Right renal pelvis (tissue), 4 donors: ENCODE measurements at places on chromosomes 13 and 19. TPM values are rescaled to one million over a fixed set of nuclear protein-coding genes. Genes with fewer than 3 reads are reported as not detected.

Gene ZNF763
- polyA plus RNA-seq: 8.0 TPM

Gene TYROBP
- polyA plus RNA-seq: 8.4 TPM

Gene GPR108
- polyA plus RNA-seq: 75.0 TPM

Gene MEGF8
- polyA plus RNA-seq: 32.5 TPM

Gene PLIN5
- polyA plus RNA-seq: 4.2 TPM

Gene ZIC5
- polyA plus RNA-seq: 0.04 TPM

Gene NCR1
- not detected for polyA plus RNA-seq

Gene TOMM40
- 46.5 TPM for polyA plus RNA-seq

Gene ZNF541
- 0.26 TPM for polyA plus RNA-seq

Gene IGLON5
- 2.8 TPM for polyA plus RNA-seq

Gene PLK5
- 0.13 TPM for polyA plus RNA-seq

Gene OR4F17
- polyA plus RNA-seq: not detected

Gene FCAR
- polyA plus RNA-seq: 0.30 TPM

Gene ICAM4
- polyA plus RNA-seq: 0.45 TPM

Gene ZNF99
- 1.6 TPM for polyA plus RNA-seq

Gene FLT3
- polyA plus RNA-seq: 0.28 TPM
